NK-92 treated with Interleukin-12 subunit alpha and Interleukin-12 subunit beta, amount 100 ng/mL, for 24 hours (cell line): ENCODE measurements at places on chromosomes 3 and 15.

DNA sequence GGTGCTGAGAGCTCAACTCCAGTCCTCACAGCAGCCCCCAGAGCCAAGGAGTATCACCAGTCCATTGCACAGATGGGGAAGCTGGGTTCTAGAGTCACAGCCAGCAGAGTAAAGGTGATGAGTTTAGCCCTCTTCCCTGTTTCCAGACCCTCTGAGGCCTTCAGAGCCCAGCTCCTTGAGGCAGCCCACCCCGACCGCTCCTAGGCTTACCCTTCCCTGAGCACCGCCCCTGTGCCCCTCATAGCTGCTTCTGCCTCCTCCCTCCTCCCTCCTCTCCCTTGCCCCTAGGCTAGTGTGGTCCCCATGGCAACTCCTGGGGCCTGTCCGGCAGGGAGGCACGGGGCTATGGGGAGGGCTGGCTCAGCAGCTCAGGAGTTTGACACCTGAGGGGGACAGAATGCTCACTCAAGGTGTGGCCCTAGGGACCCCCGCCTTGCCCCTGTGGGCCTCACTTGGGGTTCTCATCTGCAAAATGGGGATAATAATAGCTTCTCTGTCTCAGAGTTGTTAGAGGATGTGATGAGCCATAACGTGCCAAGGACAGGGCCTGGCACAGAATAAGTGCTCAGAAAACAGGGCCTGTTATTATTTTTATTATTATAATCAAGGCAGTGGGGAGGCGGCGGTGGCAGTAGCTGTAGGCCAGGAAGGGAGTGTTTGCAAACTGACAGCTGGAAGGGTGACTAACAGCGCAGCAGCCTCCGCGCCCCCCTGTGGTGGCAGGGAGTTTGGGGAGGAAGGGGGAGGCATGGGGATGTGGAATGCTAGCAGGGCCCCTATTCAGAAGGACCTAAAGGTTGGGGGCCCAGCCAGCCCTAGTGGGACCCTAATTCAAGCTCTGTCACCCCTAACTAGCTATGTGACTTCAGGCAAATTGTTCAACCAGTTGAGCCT lies 11.5 kb downstream of the CSK start:
- no peak for DNase-seq

DNA sequence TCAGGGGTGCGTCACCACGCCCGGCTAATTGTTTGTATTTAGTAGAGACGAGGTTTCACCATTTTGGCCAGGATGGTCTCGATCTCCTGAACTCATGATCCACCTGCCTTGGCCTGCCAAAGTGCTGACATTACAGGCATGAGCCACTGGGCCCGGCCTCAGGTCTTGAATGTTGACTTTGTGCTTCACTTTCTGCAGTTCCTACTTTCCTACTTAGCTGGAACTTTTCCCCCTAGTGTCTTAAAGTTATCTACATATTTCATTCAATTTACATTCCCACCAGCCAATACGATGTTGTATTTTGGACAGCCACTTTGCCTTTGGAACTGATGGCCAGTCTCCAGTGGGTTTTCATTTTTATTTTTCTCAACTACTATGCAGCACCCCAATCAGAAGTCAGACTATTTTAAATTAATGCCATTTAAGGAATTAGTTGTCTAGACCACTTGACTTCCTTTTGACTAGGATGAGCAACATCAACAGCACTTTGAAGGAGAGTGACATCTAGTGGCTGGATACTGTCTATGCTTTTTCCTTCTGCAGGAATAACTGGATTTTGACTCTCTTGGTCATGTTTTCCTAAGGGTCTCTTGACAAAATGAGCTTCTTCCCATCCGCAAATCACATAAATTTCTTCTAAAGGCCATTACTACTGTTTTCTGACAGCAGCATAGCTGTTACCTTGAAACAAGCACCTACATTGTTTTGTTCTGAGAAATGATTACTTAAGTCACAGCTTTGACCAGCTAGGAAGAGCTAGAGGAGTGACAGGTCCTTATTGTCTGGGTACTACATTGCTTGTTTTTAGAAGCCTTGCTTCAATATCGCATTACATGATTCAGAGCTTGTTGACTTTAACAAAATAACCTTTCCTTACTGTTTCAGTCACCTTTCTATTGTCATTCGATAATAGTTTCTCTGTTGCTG lies 140.2 kb downstream of the ITPR1 start:
- DNase-seq: no peak

DNA sequence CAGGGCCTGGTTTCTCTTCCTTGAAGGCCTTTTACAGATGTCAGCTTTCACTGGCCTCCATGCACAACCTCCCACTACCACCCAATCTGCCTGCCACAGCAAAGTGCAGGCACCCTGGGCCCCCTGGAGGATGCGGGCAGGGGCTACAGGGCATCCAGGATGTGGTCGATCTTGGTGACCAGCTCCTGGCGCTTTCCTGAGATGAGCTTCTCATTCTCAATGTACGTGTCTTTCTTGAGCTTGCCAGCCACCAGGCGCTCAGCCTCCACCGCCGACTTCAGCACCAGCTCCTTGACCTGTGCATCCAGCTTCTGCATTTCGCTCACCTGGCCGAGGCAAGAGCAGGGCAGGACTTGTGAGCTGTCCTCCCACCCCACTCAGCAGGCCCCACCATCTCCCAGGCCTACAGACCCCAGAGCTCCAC lies 30.3 kb downstream of the RPN1 start:
- DNase-seq: no peak

DNA sequence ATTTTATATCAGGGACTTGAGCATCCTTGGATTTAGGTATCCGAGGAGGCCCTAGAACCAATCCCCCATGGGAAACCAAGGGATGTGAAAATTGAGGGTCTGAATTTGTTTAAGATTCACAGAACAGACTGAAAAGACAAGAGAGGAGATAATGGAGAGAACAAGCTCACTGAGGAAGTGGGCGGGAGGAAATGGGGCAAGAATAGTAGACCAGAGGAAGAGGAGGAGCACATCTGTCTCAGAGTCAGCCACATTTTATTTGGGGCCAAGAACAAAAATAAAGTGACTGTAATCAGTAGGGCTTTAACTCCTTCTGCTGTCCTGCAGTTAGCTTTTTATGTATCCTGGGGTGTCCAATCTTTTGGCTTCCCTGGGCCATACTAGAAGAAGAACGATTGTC lies 63.8 kb downstream of the BLM start:
- peak; percentile 14 for DNase-seq

DNA sequence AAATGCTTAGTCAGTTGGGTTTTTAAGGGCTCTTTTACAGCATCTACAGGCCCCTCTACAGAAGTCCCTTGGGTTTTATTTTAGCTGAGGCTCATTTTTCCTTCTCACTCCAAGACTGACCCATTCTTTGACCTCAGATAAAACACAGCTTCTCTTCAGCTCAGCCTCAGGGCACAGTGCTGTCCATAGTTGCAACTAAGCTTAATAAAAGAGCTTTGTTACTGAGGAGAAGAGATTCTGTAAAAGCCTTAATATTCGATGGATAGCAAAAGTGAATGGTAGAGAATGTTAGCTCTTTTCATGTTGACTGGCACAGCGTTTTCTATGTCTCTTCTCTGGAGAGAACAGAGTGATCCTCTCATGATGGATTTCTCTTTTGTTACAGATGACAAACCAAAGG lies 277.9 kb downstream of the BBX start:
- no peak for DNase-seq

GRCh38 chr3:177069514-177070329 lies 127.6 kb downstream of the TBL1XR1 start:
- no peak for DNase-seq

- no peak for DNase-seq
These were observed 133.3 kb downstream of the ALCAM start for GRCh38 chr3:105499961-105500360.

GRCh38 chr3:54733106-54734006 lies 194.5 kb downstream of the LRTM1 start:
- no peak for DNase-seq

DNA sequence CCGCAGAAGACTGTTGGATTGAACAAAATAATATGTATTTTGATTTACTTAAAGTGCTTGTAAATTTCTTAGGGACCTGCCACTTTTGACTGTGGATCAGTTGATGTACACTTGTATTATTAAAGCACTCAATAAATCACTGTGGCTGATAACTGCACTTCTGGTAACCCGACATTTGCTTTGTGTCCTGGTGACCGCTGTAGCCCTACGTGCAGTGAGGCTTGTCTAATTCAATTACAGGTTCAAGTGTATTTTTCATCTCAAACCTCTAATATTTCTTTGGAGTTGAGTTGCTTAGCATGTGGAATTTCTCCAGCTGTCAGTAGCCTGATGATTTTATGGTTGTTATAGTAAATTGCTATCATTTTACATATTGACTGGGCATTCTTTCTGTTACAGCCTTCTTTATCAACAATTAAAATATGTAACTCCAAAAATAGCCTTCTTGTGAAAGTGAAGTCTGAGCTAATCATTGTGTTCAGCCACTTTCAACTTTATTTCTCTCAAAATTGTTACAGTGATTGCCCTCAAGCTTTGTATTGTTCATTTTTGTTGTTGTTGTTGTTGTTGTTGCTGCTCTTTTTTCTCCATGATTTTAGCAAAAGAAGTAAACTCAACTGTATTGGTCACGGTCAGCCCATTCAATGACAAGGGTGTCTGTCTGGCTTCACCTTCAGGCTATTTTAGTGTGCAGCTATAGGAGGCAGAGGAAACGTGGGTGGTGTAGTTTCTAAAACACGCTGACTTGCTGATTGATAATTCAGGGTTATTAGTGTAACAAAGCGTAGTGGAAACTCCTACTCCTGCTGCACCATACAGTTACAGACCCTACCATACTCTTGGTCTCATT lies 215.1 kb upstream of the UBE2E1 start:
- DNase-seq: no peak

GRCh38 chr15:101296418-101297405 lies 1.7 kb upstream of the SNRPA1 start:
- no peak for DNase-seq

- no peak for DNase-seq
These were observed 646 bp upstream of the SLC35G2 start for GRCh38 chr3:136818191-136818768.
